Activated T-helper 1 cell treated with anti-CD3 and anti-CD28 coated beads, Interleukin-12 subunit alpha, Interleukin-12 subunit beta, Interleukin-2, Interleukin-4 antibody, amounts not matched to agents 30 ng/mL and 10 ng/mL and 1 ng/mL, durations not matched to agents 14 hours and 24 hours and 36 hours (primary cell): ENCODE measurements at places on chromosomes 5 and 9. TPM values are rescaled to one million over a fixed set of nuclear protein-coding genes. Genes with fewer than 3 reads are reported as not detected.
A peak's percentile ranks its signal among the peaks of the same experiment; 100 is the strongest.

The IL13 gene
- total RNA-seq: 294 and 308 TPM in 2 replicates

The OTULINL gene
- 13.6 and 14.0 TPM in 2 replicates for total RNA-seq

The MED27 gene
- 41.0 and 45.6 TPM in 2 replicates for total RNA-seq

The IFNA10 gene
- total RNA-seq: not detected in 2 replicates

The VAV2 gene
- total RNA-seq: 5.4 and 5.8 TPM in 2 replicates

The GNA14 gene
- not detected in 2 replicates for total RNA-seq

The AQP7 gene
- not detected in 2 replicates for total RNA-seq

The HNRNPA0 gene
- total RNA-seq: 37.5 and 37.8 TPM in 2 replicates

The IFNK gene
- total RNA-seq: not detected in 2 replicates

The DDX4 gene
- total RNA-seq: 0.12 TPM in 1 of 2 replicates, not detected in the other

The RASGRF2 gene
- 22.6 and 26.7 TPM in 2 replicates for total RNA-seq

The LRRC70 gene
- total RNA-seq: 0.83 and 0.86 TPM in 2 replicates

The FOXD4L6 gene
- total RNA-seq: 0.16 TPM in 1 of 2 replicates, not detected in the other

The FAM120AOS gene
- 31.2 and 38.8 TPM in 2 replicates for total RNA-seq

- no peak overlapping the region for H3K4me3 ChIP-seq
- peaks cover 11% of the 10 kb centered on the region for H3K4me1 ChIP-seq
- no peak for DNase-seq
- no peak overlapping the region for H3K27ac ChIP-seq
- H3K36me3 ChIP-seq: no peaks in the 10 kb centered on the region
Measured at GRCh38 chr5:180139731-180140055, 68.1 kb upstream of the RNF130 start.

GRCh38 chr5:147208134-147208533 is 26.7 kb upstream of the STK32A start:
- H3K36me3 ChIP-seq: no peaks in the 10 kb centered on the region
- H3K27me3 ChIP-seq: no peaks in the 10 kb centered on the region
- no peak overlapping the region for H3K27ac ChIP-seq
- no peak for DNase-seq
- no peaks in the 10 kb centered on the region for H3K4me1 ChIP-seq

DNA sequence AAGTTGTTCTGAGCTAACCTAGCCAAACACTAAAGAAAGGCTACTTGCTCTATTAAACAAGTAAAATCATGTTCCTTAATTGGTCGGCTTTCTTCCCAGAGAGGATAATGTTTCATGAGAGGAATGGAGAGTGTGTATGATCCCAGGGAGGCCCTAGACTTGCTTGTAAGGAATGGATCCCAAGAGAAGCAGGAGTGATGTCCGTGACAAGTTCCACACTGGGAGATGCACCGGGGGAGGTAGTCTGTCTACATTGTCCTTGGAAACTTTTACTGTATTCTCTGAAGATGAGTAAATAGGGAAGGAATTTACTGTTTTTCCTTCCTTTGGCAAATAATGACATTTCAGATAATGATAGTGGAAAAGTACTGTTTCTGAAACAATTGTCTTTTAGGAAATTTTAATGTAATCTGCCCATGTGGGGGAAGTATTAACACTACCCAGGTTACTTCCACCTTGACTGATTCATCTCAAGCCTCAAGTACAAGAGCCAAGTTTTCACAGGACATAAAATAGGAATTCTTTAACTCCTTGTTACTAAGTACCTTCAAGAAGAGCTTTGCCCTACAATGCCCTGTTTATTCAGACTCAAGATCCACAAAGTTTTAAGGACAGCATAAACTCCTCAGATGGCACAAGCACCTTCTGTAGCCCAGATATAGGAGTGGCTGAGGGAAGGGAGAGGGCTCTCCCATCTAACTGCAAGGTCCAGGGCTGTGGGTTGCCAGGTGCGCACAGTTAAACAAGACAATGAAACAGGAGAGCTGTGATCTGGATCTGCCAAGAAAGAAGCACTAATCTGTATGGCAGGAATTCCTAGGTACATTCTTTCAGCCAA is 152.1 kb downstream of the GNA14 start:
- no peaks in the 10 kb centered on the region for H3K36me3 ChIP-seq
- DNase-seq: no peak
- H3K4me1 ChIP-seq: no peaks in the 10 kb centered on the region

- H3K27ac ChIP-seq: no peak overlapping the region
- no peak for DNase-seq
- H3K27me3 ChIP-seq: peaks cover 17% of the 10 kb centered on the region
Measured at GRCh38 chr9:33220681-33221567, 19.0 kb upstream of the SPINK4 start.

DNA sequence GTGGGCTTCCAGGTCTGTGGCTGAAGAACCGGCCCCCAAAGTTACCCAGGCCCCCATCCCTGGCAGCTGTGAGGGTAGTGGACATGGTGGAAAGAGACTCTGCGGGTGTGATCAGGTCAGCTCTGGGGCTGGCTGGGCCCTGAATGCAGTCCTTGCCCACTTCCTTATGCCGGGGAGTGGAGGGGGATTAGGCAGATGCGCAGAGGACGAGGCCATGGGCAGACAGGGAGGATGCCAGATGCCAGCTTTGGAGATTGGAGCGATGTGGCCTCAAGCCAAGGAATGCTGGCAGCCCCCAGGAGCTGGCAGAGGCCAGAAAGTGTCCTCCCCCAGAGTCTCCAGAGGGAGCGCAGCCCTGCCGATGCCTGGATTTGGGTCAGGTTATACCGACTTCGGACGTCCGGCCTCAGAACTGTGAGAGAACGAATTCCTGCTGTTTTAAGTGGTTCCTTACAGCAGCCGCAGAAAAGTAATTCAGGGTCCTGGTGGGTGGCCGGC is 69.8 kb downstream of the ADAMTS2 start:
- H3K4me1 ChIP-seq: no peaks in the 10 kb centered on the region
- H3K27ac ChIP-seq: no peak overlapping the region
- no peaks in the 10 kb centered on the region for H3K27me3 ChIP-seq
- DNase-seq: no peak
- no peak overlapping the region for H3K4me3 ChIP-seq

- no peak overlapping the region for H3K27ac ChIP-seq
- H3K4me3 ChIP-seq: no peak overlapping the region
- H3K27me3 ChIP-seq: peaks cover 4% of the 10 kb centered on the region
- no peaks in the 10 kb centered on the region for H3K4me1 ChIP-seq
Measured at GRCh38 chr9:8205576-8205975, 406.0 kb upstream of the DMAC1 start.

GRCh38 chr5:410911-411517 is 32.0 kb upstream of the EXOC3 start:
- no peak for DNase-seq
- peaks cover 14% of the 10 kb centered on the region for H3K4me1 ChIP-seq
- H3K27me3 ChIP-seq: no peaks in the 10 kb centered on the region
- H3K4me3 ChIP-seq: no peak overlapping the region

DNA sequence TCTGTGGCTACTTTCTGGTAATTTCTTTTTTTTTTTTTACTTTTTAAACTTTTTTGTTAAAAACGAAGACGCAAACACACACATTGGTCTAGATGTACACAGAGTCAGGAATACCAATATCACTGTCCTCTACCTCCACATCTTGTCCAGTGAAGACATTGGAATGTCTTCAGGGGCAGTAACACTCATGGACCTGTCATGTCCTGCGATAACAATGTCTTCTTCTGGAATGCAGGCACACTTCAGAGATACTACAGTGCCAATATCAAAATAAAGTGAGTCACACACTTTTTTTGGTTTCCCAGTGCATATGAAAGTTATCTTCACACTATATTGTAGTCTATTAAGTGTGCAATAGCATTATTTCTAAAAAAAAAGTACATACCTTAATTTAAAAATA is 175.9 kb downstream of the ARRDC3 start:
- no peaks in the 10 kb centered on the region for H3K36me3 ChIP-seq
- DNase-seq: no peak
- H3K27ac ChIP-seq: no peak overlapping the region
- peaks cover 4% of the 10 kb centered on the region for H3K27me3 ChIP-seq
- no peak overlapping the region for H3K4me3 ChIP-seq
- no peaks in the 10 kb centered on the region for H3K4me1 ChIP-seq

DNA sequence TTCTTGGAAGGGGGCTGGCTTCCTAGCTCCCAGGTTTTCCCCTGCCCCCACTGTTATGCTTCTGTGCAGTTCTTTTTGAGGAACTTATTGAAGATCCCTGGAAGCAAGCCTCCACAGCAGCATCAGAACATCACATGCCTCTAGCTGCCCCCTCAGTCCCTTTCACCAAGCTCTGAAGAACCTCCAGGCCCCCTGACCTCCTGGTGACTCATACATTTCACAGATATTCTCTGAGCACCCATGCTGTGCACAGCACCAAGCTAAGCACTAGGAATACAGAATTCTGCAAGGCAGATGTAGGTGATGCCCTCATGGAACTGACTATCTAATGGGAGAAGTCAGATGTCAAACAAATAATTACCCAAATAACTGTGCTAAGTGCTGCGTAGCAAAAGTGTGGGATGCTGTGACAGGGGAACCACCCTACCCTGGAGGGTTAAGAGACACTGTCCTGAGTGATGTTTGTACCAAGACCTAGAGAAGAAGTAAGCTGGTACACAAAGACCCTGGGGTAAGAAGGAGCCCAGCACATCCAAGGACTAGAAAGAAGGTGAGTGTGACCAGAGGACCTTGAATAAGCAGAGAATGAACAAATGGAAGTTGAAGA is 213.7 kb upstream of the NR4A3 start:
- no peak for DNase-seq
- no peaks in the 10 kb centered on the region for H3K4me1 ChIP-seq
- no peak overlapping the region for H3K4me3 ChIP-seq
- no peak overlapping the region for H3K27ac ChIP-seq

- H3K36me3 ChIP-seq: peaks cover 11% of the 10 kb centered on the region
- DNase-seq: no peak
- H3K27me3 ChIP-seq: no peaks in the 10 kb centered on the region
- no peak overlapping the region for H3K27ac ChIP-seq
- H3K4me3 ChIP-seq: no peak overlapping the region
Measured at GRCh38 chr9:76396597-76396996, 2.4 kb upstream of the RFK start.

DNA sequence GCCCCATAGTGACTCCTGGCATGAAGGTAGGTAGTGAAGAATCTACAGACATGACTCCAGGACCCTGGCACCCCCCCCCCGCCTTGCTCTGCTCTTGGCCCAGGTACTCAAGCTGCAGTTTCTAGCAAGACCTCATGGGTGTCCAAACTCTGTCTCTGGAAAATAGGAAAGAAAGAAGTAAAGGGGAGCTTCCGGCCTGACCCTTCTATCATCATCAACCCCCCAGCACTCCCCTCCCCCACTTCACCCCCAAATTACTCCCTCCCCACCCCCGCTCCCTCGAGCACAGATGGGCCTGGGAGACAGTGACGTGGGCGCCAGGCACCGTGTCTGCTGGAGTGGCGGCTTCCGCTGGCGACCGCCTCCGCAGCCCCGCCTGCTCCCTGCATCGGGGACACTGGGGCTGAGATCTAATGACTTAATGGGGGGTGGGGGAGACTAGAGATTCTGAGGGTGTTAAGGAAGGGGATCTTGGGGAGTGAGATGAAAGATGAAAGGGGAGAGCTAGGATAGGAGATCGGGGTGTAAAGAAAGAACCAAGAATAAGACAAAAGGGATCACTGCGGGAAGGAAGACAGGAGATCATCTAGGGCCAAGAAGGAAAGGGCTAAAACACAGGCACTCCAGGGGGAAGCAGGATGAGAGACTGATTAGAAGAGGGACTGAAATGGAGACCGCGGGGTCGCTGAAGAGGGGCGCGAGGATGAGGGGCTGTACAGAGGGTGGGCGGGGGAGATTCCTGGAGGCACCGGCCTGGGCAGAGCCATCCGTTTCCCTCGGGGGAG is 1.1 kb upstream of the DNAJB5 start:
- H3K4me1 ChIP-seq: peaks cover 87% of the 10 kb centered on the region
- no peaks in the 10 kb centered on the region for H3K27me3 ChIP-seq
- peaks cover 3% of the 10 kb centered on the region for H3K36me3 ChIP-seq
- DNase-seq: peak; percentile 39

GRCh38 chr5:132206782-132207181 is 20.9 kb downstream of the P4HA2 start:
- no peak for DNase-seq
- no peak overlapping the region for H3K4me3 ChIP-seq
- no peaks in the 10 kb centered on the region for H3K27me3 ChIP-seq
- H3K36me3 ChIP-seq: peaks cover 37% of the 10 kb centered on the region
- H3K27ac ChIP-seq: no peak overlapping the region
- H3K4me1 ChIP-seq: peaks cover 19% of the 10 kb centered on the region

- no peak overlapping the region for H3K27ac ChIP-seq
- DNase-seq: no peak
- peaks cover 5% of the 10 kb centered on the region for H3K27me3 ChIP-seq
- no peak overlapping the region for H3K4me3 ChIP-seq
Measured at GRCh38 chr9:89046832-89047231, 55.6 kb downstream of the S1PR3 start.

DNA sequence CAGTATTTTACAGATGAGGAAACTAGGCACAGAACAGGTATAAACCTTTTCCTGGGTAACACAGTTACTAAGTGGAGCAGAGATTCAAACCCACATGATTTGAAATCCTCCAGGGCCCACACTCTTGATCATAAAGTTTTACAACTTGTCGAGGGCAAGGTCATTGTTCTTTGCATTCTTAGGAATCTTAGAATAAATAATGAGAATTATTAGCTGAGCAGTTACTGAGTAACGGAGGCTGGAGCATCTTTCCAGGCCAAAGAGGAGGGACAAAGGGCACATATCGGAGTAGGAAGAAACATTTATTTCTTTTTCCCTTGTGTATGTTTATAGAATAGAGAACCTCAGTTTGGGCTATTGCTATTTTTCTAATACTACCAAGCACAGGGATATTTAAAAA is 27.1 kb upstream of the F2R start:
- no peak overlapping the region for H3K27ac ChIP-seq
- H3K4me1 ChIP-seq: peaks cover 33% of the 10 kb centered on the region
- H3K36me3 ChIP-seq: peaks cover 47% of the 10 kb centered on the region
- DNase-seq: no peak
- no peak overlapping the region for H3K4me3 ChIP-seq

- H3K36me3 ChIP-seq: no peaks in the 10 kb centered on the region
- H3K4me3 ChIP-seq: no peak overlapping the region
- no peaks in the 10 kb centered on the region for H3K4me1 ChIP-seq
- peaks cover 3% of the 10 kb centered on the region for H3K27me3 ChIP-seq
- H3K27ac ChIP-seq: no peak overlapping the region
- no peak for DNase-seq
Measured at GRCh38 chr9:90455316-90455715, 187.3 kb downstream of the DIRAS2 start.

- H3K36me3 ChIP-seq: no peaks in the 10 kb centered on the region
- H3K27me3 ChIP-seq: no peaks in the 10 kb centered on the region
- peaks cover 10% of the 10 kb centered on the region for H3K4me1 ChIP-seq
Measured at GRCh38 chr5:16550316-16550952, 66.4 kb downstream of the RETREG1 start.
